ENCODE measurements at places on chromosomes 1 and 21.

DNA sequence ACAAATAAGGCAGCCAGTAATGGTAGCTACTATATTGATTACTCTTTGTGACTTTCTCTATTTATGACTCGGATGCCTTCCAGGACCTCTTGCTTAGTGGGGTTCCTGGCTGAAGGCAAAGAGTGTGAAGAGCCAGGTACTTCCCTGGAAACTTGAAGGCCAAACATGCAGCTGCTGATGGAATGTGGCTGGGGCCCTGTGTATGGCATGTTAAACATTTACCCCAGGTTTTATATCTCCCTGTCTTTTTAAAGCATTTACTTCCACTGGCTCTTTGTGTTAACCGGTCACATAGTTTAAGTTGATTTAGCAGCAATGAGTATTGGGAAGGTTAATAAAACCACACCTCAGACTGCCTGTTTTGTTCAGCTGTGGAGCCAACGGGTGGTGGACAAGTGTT lies 45.7 kb upstream of the PAXBP1 start:
- DNase-seq, result no peak

- DNase-seq, result peak; percentile 67
Observed at GRCh38 chr21:44927587-44928461, 7.1 kb upstream of the ITGB2 start.

- no peak for DNase-seq
Observed at GRCh38 chr1:197913495-197914276, 3.5 kb upstream of the LHX9 start.

- DNase-seq, result no peak
Observed at GRCh38 chr1:214124281-214124805, 136.6 kb downstream of the PROX1 start.

GRCh38 chr1:170666541-170667254 lies 2.8 kb downstream of the PRRX1 start:
- DNase-seq, result no peak

DNA sequence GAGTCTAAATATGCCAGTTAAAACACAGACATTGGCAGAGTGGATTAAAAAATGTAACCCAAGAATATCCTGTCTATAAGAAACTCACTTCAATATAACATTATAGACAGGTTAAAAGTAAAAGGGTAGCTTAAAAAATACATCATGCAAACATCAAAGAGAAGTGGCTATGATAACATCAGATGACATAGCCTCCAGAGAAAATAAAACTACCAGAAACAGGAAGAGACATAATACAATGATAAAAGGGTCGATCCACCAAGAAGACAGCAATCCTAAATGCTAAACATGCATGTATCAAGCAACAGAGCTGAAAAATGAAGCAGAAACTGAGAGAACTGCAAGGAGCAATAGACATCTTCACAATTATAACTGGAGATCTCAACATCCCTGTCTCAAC lies 190.2 kb upstream of the NR5A2 start:
- no peak for DNase-seq

- DNase-seq, result no peak
Observed at GRCh38 chr1:22825486-22826189, 115.0 kb downstream of the EPHB2 start.

DNA sequence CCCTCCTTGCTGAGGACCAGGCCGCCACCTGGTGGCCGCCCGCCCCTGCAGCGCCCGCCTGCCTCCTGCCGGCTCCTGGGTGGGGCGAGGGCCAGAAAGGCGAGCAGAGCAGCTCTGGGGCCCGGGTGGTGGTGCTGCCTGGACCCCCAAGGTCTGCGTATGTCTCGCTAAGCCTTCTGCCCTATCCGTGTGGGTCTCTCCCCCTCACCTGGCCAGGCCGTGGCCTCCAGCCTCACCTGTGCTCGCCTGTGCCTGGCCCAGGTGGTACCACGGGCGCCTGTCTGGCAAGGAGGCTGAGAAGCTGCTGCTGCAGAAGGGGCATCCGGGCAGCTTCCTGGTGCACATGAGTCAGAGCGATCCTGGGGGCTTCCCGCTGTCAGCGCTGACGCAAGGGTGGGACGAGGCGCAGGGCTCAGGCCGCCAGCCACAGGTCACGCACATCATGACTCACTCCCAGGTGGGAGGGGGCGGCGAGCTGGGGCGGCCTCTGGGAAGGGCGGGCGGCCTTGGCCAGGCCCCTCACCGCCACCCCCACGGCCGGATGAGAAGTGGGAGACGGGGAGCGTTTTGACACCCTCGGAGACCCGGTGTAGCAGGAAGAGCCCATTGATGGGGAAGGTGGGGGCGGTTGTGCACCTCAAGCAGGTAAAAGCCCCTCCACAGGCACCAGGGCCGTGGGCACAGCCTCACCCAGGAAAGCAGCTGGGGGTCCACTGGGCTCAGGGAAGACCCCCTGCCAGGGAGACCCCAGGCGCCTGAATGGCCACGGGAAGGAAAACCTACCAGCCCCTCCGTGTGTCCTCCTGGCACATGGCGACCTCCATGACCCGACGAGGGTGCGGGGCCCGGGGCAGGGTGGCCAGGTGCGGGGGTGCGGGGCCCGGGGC lies 9.9 kb downstream of the RNF223 start:
- DNase-seq, result peak; percentile 89

- DNase-seq, result no peak
Observed at GRCh38 chr1:30321996-30322858, 401.2 kb downstream of the MATN1 start.

DNA sequence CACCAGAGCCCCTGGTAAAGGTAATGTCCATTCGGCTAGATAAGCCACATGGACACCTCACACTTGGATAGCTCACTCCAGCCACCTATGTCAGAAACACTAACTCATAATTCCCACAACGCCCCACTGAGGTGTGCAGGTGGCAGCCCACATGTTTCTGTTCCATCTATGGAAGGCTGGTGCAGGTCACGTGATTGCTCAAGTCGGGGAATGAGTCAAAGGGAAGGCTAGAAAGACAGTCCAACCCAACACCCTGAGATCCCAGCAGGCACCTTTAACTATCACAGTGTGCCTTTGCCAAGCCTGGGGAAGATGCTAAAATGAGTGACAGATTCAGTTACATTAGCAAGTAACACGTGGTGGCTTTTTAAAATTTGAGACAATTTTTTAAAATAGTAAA lies 45.3 kb upstream of the KCNE1 start:
- DNase-seq, result no peak

- no peak for DNase-seq
Observed at GRCh38 chr1:66933887-66934700, 9.3 kb downstream of the MIER1 start.

GRCh38 chr1:48726557-48727215 lies 50.0 kb downstream of the BEND5 start:
- no peak for DNase-seq

GRCh38 chr1:111720274-111720976 lies 18.8 kb downstream of the INKA2 start:
- no peak for DNase-seq

- no peak for DNase-seq
Observed at GRCh38 chr21:33650230-33650629, 7.9 kb downstream of the ITSN1 start.

- DNase-seq, result no peak
Observed at GRCh38 chr1:205772607-205773032, 2.7 kb downstream of the RAB29 start.

DNA sequence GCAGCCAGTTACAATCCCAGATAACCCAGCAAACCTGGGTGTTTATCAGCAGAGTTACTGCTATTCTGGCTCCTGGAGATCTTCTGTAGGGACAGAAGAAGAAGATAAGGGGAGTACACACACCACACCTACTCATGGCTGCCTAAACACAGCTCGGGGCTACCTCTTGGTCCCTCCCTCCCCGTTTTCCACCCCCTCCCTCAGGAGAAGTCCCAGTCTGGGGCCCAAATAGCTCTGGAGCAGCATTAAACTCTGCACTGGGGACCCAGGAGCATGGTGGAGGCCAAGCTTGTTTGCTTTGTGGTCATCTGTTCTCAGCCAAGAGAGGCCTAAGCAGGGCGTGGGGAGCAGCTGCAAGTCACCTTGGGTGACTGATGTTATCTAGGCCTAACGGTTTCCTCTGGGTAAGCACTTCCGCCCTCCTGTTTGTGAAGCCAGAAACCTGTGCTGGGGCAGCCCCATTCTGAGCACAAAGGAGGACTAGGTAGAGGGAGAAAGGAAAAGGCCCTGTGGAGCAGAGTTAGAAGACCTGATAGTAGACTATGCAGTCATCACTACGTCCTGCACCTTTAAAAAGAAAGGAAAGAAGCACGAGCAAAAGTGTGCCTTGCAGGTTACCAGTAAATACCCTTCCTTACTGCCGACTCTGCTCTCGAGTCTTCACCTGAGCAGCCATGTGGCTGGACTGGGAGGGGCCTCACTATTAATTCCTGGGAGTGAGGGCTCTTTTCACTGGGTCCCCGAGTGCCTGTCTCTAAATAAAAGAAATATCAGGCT lies 2.0 kb upstream of the RCSD1 start:
- DNase-seq, result no peak

GRCh38 chr1:95084317-95085176 lies 11.8 kb upstream of the ALG14 start:
- peak; percentile 60 for DNase-seq

DNA sequence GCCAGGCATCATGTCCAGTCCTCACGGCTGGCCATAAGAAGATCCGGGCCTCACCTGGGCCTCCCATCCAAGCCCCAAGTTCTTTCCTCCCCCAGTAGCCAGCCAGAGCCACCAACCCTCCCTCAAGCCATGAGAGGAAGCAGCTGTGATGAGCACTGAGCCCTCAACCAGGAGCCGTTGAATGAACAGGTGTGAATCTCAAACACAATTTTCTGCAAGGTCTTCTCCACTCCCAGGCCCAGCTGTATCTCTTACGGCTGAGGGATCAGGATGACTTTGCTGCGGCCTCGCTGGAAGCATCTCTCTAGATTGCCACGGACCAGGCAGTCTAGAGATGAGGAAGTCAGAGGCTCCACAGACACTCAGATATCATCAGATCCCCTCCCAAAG lies 9.8 kb upstream of the CLDN14 start:
- DNase-seq, result no peak

- peak; percentile 98 for DNase-seq
Observed at GRCh38 chr1:205172729-205173366, 38.7 kb downstream of the DSTYK start.

DNA sequence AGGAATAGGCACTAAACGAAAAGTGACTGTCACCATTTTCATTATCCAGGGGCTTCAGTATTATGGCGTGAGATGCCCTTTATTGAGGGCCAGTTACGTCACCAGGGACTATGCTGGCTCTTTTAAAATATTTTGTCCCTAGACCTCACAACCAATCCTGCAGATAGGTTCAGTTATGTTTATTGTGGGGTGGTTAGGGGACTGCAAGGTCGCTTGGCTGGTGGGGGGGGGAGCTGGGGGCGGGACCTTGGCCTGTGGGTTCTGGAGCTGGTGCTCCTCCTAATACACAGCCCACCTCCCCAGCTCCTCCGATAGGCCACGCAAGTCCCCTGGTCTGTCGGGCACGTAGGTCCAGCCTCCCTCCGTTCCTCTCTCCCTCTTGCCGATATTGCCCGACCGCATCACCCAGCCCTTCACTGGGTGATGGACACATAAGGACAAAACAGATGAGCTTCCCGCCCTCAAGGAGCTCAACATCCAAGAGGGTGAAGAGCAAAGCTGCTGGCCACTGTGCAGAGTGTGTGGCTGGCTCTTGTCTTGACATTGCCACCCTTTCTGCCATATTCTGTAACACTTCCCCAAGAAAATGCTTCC lies 271.8 kb downstream of the MATN1 start:
- DNase-seq, result no peak

DNA sequence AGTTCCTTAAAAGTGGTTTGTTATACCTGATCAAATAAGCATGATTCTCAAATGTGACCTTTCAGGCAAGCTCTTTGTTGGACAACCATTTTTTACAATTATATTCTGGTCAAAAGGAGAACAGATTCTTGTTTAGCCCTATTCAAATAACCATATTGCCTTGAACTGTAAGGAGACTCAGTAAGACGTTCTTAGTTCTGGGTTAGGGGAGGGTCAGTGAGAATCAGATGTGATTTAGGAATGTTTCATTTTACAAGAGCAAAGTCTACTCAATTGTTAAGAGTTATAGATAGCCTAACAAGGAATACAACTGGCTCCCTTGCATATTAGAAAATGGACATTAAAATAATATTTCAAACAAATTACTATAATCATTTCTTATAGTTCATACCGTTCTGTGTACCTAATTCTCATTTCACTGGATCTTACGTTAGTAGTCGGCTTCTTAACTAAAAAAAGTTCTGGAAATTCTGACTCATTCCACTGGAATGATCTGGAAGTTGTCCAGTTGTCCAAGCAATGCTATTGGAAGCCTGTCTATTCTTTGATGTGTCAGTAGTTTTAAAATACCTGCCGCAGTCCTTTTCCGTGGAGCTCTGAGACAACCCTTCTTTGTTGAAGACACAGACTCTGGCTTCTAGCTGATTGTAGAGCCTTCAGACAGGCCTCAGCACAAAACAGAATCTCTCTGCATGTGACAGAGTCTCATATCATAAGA lies 88.8 kb downstream of the MAST2 start:
- DNase-seq, result peak; percentile 95
